ENCODE measurements at places on chromosomes 13 and 19.

- DNase-seq: no peak
Observed at GRCh38 chr19:44807652-44808462, 1.0 kb upstream of the BCAM start.

DNA sequence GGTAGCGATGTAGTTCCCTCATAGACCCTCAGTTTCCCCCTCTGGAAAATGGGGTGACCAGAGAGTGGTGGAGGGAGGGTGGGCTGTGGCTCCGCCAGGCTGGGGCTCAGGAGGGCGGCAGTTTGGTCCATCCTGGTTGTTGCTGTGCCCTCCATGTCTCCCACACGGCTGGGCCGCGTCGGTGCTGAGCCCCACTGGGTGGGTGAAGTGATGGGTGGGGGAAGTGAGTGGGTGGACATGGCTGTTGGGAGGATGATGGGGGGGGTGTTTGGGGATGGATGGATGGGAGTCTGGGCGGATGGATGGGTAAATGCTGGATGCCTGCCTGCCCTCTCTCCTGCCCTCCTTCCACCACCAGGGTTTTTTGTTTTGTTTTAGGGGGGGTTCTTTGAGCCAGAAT, 16.6 kb upstream of the EHD2 start:
- DNase-seq: no peak

GRCh38 chr13:92804346-92804745, 422.3 kb upstream of the GPC6 start:
- no peak for DNase-seq

DNA sequence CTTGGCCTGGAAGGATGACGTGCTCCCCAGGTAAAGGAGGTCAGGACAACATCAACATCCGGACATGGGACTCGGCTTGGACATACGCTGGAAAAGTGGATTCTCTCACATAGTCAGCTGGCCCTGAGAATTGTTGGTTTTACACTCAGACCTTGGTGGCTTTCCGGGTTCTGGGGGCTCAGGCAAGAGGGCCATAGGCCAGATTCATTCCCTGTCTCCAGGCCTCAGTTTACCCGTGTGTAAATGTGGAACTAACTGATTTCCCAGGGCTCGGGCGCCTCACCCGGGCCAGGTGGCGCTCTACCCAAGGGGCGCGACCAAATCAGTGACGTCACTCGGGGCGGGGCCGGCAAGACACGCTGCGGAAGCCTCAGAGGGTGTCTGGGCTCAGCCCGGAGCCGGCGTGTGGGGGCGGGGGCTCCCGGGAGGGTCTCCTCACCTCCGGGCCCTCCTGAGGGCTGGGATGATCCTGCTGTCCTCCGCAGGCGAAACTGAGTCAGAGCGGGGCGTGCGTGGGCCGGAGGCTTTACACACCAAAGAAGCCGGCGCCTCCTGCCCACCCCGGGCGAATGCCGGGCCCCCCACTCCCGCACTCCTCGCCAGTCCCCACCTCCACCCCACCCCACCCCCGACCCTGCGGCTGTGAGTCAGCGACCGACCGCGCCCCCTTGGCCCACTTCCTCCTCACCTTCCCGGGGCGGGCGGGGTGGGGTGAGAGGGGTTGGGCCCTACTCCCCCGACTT, 862 bp upstream of the VASP start:
- peak; percentile 97 for DNase-seq

DNA sequence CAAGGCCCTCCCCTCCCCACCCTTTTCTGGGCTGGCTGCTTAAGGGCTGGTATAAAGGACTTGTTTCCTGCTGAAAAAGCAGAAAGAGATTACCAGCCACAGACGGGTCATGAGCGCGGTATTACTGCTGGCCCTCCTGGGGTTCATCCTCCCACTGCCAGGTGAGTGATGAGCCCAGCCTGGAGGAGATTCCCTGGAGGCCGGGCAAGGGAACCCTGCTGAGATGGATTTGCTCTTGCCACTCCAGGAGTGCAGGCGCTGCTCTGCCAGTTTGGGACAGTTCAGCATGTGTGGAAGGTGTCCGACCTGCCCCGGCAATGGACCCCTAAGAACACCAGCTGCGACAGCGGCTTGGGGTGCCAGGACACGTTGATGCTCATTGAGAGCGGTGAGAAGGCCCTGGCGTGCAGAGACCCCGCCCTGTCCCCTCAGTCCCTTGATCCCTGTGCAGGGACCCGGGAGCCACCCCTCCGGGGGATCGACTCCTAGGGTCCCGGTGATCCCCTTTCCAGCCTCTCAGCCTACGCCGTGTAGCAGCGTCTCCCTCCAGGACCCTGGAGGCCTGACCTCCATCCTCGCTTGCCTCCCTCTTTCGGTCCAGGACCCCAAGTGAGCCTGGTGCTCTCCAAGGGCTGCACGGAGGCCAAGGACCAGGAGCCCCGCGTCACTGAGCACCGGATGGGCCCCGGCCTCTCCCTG, at the start of gene CD177:
CD177 (plus strand) TSS at position 81 of the 699 bp plus-strand sequence; CDS start at position 110, 29 bp downstream.
- DNase-seq: no peak

DNA sequence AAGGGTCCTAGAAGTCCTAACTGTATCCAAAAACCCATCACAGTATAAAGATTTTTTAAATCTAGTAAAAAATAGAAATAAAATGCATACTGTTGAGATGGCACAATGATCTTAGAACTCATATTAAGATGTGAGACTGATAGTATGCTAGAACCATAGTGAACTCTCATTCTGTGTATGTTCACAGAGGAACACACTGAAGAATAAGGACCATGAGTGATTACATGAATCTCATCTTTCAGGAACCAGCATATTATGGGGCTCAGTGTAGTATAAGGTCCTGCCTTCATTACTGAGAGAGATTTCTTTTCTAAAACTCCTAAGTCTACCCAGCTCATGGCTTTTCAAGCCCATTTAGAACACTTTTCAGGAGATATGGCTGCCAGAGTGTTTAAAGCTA, 59.8 kb upstream of the RFC3 start:
- DNase-seq: no peak

- DNase-seq: no peak
Observed at GRCh38 chr19:43624933-43625332, 5.5 kb upstream of the ZNF428 start.

DNA sequence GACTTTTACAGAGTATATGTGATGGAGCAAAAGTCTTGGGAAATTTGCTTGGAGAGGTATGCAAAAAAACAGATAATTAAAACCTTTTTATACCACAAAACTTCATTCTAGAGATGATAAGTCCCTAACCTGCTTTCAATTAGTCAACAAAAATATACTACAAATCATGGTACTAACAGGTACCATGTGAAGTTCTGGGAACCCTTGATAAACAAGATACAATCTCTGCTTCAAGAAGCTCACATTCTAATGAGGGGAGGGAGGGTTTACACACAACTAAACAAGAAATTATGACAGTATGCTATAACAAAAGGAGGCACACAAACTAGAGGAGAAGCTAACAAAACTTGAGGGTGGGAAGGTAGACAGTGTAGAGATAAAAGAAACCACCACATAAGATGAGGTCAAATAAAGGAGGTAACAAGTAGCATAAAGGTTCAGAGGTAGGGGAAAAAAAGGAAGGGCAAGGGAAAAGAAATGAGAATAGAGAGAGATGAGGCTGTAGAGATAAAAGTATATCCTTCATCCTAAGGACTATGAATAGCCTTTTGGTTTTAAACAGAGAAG, 91.4 kb downstream of the MYCBP2 start:
- DNase-seq: no peak
